ENCODE measurements at places on chromosomes 1 and 21. TPM values are rescaled to one million over a fixed set of nuclear protein-coding genes. Genes with fewer than 3 reads are reported as not detected.

DNA sequence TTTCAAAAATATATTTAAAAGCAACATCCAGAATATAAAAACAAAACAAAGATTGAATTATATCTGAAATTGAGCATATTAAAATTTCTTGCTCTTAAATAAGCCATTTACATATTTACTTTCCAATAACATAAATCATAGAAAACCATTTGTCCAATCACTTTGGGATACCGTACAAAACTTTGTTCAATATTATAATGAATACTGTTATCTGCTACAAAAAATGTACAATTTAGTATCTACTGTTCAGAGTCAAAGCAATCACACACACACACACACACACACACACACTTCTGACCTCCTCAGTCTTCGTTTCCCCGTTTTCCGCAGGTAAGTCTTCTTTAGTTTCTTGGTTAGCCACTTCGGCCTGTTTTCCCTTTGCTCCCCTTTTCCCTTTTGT, 4.0 kb downstream of the HMGN1 start:
- DNase-seq = no peak

DNA sequence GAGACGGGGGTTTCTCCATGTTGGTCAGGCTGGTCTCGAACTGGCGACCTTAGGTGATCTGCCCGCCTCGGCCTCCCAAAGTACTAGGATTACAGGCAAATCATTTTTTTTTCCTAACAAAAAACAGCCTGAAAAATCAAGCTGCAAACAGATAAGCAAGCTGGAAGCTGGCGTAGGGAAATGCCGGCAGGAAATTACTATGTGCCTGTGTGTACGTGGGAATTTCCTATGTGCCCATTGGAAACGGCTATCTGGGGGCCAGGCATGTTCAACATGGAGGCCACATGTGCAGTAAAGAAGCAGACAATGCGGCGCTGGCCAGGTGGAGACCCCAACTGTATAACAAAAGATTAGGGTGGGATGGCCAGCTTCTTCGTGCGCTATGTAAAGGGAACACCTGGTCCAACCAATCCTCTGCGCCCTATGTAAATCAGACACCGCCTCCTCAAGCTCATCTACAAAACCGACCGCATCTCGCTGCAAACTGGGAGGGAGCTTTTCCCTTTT, 9.1 kb upstream of the AADACL4 start:
- no peak for DNase-seq

- no peak for DNase-seq
Observed at GRCh38 chr1:101105877-101106276, 80.3 kb upstream of the DPH5 start.

DNA sequence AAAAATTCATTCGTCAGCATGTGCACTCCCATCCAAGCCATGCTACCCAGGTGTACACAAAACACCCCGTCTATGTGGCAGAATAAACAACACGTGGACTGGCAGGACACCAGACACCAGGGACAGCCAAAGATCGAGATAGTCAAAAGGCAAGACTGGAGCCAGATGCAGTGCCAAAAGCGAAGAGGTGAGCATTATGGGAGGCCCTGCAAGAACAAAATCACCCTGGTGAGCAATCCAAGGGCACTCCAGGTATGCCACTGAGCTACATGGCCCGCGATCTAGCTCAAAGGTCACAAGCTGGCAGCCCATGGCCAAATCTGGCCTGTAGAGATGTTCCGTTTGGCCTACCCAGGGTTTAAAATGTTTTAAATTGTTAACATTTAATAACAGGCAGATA, 33.7 kb downstream of the PLPP3 start:
- DNase-seq = no peak

- no peak for DNase-seq
Observed at GRCh38 chr1:199688774-199689173, 338.7 kb upstream of the NR5A2 start.

DNA sequence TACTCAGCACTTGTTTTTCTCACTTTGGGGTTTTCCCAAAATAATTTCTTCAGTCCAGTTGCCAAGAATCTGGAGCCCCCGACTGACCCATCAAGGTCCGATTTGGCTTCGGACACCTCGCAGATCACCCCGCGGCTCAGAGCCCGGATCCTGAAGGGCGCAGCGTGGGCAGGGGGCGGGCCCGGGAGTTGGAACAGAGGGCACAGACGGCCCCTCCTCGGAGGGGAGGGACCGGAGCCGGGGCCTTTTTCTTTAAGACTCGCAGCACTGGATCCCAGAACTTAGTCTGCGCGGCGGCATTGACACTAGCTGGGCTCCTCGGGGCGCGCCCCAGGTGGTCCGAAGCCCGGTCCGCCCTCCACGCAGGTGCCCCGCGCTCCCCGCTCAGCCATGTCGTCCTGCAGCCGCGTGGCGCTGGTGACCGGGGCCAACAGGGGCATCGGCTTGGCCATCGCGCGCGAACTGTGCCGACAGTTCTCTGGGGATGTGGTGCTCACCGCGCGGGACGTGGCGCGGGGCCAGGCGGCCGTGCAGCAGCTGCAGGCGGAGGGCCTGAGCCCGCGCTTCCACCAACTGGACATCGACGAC, at the start of gene CBR3:
Gene CBR3 (plus strand): TSS at position 277 of the 588 bp plus-strand sequence. CDS start 114 bp downstream, at position 391.
- peak; percentile 35 for DNase-seq

DNA sequence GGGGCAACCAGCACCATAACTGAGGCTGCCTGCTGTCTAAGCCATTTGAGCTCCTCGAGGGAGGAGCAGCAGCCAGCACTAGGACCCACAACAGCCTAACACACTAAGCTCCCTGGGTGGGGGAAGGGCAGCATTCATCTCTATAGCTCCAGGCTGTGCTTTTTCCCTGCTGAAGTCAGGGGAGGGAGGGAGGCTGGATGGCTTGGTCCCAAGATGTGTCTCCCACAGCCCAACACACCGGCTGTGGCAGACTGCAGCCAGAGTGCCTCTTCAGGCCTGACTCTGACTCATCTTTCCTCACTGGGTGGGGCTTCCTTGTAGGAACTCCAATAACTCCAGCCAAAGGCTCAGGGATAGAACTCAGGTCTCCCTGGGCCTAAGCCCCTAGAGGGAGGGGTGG, 296.3 kb downstream of the PRDM2 start:
- DNase-seq = no peak

DNA sequence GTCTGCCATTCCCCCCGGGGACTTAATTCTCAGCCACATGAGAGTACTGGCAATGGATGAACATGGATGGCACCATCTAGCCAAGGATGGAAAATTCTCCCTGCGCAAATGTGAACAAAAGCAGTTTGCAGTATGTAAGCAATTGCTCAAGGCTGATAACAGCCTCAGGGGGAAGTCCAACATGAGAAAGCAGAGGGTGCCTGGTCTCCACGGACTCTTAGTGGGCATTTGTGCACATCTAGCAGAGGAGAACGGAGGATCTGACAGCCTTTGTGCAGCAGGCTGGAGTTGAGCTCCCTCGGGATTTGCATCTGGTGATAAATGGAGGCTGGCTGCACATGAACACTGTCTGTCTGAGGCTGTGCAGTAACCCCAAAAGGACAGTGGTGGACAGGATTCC, 13.9 kb upstream of the OLIG1 start:
- no peak for DNase-seq

The ADAMTS4 gene
- total RNA-seq = 8.2 TPM

DNA sequence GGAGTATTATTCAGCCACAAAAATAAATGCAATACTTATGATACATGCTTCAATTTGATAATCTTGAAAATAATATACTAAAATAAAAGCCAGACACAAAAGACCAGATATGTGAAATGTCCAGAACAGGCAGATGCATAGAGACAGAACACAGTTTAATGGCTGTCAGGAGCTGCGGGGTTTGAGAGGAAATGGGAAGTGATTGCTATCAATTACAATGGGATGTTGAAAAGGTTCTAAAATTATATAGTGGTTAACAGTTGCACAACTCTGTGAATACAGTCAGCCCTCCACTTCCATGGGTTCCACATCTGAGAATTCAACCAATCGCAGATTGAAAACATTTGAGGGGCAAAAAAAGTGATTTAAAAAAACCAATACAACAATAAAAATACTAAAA, 54.0 kb downstream of the LTN1 start:
- DNase-seq = no peak

The PGLYRP3 gene
- total RNA-seq = not detected
